ENCODE measurements at places on chromosomes 2 and 18.

DNA sequence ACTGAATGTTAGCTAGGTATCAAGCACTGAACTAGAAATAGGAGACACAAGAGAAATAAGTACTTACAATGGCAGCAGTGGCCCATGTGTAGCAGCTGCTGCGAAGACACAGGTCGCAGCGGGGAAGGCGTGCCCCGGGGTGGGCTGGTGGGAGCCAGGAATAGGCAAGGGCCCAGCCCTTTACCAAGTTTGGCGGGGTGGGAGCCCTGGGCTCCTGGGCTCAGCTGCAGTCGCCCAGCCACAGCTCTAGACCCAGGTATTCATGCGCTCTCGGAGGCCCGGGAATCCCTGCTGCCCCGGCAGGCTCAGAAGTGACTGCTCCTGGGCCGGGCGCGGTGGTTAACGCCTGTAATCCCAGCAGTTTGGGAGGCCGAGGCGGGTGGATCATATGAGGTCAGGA lies 1287.3 kb downstream of the CNTNAP5 start:
- DNase-seq: no peak

DNA sequence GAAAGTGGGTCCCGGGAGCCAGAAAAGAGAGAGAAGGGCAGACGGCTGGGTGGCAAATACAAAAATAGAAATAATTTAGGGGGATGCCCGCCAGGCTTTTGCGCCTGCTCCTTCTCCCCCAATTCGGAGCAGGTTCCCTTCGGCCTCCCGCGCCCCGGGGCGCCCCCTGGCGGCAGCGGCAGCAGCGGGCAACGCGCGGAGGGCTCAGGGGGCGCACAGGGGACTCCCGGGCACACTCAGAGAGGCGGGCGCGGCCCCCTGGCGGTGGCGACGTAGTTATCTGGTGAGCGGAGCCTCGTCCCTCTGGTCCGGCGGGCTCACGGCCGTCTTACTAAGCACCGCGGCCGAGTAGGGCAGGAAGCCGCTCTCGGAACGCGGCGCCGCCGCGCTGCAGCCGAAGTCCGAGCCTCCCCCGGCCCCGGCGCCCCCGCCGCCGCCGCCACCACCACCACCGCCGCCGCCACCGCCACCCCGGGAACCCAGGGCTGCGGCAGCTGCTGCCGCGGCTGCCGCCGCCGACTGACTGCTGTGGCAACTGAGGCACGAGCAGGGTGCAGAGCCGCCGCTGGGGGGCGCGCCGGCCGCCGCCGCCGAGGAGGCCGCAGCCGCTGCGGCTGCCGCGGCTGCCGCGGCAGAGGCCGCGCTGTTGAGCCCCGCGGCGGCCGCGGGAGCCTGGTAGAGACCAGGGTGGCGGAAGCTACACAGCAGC lies 3.8 kb downstream of the EVX2 start:
- DNase-seq: no peak

- no peak for DNase-seq
Observed at GRCh38 chr2:142965443-142965842, 88.0 kb downstream of the KYNU start.

DNA sequence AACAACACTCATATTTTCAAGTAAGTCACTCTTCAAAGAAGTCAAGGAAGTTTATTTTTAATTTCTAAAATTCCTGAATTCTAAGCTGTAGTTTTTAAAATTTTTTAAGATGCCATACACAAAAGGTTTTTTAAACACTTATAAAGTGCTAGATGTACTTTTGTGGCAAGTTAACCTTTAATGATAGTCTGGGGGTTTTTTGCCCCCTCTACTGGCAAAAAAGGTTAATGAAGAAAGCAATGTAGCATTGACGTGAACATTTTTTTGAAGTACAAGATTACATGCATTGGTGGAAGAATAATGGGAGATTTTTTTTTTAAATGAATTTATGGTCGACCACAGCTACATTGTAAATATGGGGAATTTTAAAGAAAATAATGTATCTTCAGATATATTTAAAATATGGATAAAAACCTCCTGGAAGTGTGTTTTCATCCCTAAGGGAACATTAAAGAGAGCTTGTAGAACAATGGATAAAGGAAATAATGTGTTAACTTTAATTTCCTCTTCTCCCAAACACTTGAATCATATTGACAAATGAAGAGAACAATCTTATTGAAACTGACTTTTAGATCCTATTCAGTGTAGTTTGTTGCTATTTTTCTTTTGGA lies 12.6 kb downstream of the ITPRID2 start:
- no peak for DNase-seq

- no peak for DNase-seq
Observed at GRCh38 chr2:37323781-37324535, 675 bp downstream of the PRKD3 start.

GRCh38 chr2:139790807-139791752 lies 1010.9 kb upstream of the NXPH2 start:
- peak; percentile 39 for DNase-seq

GRCh38 chr2:207045531-207045930 lies 106.2 kb downstream of the CPO start:
- no peak for DNase-seq

DNA sequence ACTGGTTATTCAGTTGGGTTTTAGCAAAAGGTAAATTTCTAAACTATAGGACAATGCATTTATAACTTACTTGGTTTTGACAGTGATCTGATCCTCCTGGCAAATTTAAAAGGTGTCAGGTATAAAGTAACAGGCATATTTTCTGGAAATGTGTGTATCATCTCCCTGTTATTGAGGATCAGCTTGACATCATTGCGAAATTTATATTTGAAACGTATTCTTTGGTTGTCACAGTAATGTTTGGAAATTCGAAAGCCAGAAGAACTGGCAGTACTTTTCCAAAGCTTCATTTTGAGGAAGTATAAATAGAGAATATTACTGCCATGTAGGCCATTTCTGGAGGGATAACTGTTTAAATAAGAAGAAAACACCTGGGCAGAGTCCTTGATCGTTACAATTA lies 422.2 kb upstream of the NRXN1 start:
- no peak for DNase-seq

- DNase-seq: peak; percentile 80
Observed at GRCh38 chr2:47457268-47457667, 54.3 kb downstream of the MSH2 start.

DNA sequence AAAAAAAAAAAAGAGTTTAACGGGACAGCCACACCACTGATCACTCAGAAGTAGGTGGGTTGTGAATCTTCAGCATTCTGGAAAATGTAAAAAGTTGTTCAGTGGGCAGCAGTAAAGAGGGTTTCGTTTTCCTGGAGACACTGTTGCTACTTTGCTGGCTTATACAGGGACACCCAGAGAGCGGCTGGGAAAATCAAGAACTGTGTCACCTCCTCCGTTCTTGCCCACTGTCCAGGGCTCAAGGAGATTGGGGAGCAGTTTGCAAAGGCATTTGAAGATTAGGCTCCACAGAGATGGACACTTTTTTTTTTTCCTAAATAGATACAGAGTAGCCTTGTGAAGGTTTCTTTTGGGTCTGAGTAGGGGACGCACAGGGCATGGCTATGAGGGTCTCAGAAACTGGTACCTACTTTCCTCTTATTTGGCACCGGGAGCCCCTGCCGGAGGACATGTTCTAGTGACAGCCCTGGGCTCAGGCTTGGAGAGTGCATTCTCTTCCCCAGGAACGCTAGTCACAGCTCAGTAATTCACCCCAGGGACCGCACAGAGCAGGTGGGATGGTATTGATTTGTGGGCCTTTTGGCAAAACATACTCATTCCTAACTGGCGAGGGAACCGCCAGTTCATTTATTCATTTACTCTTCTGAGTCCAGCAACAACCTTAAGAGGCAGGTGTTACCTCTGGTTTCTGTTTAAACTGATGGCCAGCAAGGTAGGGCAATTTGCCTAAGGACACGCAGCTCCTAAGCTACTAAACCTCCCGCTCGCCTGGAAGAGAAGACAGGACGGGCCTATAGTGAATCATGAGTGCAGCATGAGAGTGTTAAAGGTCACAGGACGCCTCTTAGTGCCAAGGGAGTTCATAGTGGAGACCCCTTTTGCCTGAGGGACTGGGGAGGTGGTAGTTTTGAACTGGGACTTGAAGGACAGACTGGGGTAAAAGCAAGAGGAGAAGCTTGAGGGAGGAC lies 53.1 kb downstream of the HPCAL1 start:
- no peak for DNase-seq

DNA sequence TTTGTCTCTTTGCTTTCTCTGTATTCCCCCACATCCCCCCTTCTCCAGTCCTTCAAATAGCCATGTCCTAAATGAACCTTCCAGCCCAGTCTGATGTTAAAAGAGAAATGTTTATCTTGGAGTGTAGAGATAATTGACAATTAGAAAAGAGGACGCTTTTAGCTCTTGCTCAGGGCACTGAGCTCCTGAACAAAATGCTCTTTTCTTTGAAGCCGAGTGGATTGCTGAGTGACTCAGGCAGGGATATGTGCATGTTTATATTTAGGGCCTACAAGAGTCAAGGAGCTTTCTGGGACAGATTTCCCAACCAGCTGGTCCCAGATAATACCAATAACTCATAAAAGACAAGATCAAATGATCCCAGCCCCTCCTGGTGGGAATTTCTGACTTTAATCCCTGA lies 88.0 kb upstream of the SETBP1 start:
- DNase-seq: no peak

DNA sequence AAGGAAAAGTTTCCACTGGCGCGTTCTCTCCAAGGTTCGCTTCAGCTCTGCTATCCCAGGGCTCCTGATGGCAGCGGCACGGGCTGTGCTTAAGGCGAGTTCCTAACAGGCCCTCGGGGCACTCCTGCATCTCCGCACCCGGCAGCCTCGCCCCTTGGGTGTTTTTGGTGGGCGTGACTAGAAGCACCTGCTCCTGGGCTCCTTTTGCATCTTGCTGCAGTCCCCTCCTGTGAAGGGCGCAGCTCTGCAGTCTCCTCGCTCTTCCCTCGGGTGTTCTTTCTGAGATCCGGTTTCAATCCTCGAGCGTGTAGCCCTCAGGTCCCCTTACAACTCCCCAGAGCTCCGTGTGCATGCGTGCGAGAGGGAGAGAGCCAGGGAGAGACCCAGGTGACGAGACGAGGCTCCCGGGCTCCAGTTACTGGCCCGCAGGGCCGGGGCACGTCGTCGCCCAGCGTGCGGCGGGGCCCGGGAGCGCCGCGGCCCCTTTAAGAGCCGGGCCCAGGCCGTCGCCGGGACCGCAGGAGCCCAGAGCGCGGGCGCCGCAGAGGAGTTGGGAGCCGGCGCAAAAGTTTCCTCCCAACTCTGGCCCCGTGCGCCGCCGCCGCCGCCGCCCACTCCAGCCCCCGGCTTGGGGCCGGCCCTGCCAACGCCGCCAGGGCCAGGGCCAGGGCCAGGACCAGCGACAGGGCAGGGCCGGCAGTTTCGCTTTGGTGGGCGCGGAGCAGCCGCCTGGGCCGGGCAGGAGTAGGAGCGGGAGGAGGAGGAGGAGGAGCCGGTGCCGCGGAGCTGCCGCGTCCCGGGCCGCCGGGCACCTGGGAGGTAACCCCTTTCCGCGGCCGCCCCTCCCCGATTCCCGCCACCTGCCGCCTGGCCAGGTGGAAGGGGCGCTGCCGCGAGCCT lies at the start of gene PARD3B:
Gene PARD3B, plus strand, starts transcription at position 515 of the 900 bp plus-strand sequence. CDS start 525 bp downstream, outside the sequence.
- no peak for DNase-seq

GRCh38 chr2:180359522-180360282 lies 352.6 kb upstream of the CWC22 start:
- DNase-seq: no peak

DNA sequence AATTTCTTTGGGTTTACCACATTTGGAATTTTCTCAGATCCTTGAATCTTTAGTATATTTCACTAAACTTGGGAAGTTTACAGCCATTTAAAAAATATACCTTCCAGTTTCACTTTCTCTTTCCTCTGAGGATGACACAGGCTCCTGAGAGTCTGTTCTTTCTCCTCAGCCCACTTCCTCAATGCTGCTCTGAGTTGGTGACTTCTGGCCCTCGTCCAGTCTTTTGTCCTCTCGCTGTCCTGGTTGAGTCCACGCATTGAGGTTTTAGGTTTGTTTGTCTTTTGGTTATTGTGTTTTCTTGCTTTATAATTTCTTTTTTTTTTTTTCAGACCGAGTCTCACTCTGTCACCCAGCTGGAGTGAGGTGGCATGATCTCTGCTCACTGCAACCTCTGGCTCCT lies 40.7 kb upstream of the GALR1 start:
- DNase-seq: peak; percentile 77

DNA sequence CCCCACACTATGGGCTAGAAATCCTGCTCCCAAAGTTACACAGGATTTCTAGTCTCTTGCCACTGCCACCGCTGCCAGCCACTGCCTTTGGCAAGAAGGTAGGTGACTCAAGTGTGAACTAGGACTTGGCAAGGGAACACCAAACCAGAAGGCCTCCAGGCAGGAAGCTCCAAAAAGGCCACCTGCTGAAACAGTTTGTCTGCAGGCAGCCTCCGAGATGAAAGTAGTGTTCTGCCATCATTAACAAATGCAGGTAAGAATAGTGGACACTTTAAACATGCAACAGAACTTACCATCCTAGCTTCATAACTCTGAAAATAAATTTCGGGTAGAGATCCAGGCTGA lies 3.9 kb downstream of the ANKRD44 start:
- DNase-seq: peak; percentile 22

DNA sequence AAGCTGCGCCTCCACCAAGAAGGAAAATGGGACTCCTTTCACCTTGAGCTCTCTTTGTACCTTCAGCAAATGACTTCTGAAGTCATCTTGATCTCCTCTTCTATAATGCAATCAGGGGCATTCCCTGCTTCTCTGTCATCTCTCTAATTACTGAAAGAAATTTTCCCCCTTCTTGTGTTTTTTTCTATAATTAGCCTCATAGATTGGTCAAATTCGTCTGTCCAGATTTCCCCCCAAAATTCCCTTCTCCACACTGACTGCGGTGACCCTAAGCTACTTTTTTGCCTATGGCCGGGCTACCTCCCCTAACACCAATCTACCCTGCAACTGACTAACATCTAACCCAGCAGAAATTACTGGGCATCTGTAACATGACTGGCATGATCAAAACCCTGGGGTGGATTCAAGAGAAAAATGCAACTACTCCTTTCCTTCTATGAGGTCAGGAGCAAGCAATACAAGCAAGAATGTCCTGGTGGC lies 168.6 kb downstream of the BCL2 start:
- DNase-seq: no peak

GRCh38 chr2:214126135-214126534 lies 284.7 kb upstream of the VWC2L start:
- no peak for DNase-seq

DNA sequence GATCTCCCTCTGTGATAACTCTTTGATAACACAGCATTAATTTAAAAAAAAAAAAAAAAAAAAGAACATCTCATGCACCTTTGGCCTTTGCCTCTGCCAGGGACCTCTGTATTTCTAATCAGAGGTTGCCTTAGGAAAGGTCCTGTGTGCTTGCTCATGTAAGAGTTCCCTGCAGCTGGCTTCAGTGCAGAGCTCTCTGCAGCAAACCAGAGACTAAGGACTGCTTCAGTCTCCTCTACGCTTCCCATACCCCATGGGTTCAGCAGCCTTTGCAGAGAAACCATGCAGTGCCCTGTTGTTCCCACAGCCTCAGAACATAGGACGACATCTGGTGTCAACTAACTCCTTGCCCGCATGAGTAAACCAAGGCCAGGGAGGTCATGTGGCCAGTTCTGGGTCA lies 236.6 kb upstream of the KLHL29 start:
- no peak for DNase-seq

- DNase-seq: no peak
Observed at GRCh38 chr2:187499941-187500532, 52.0 kb upstream of the CALCRL start.

- no peak for DNase-seq
Observed at GRCh38 chr2:193124815-193125214, 930.1 kb upstream of the TMEFF2 start.
